ENCODE measurements at places on chromosomes 5 and 9.

DNA sequence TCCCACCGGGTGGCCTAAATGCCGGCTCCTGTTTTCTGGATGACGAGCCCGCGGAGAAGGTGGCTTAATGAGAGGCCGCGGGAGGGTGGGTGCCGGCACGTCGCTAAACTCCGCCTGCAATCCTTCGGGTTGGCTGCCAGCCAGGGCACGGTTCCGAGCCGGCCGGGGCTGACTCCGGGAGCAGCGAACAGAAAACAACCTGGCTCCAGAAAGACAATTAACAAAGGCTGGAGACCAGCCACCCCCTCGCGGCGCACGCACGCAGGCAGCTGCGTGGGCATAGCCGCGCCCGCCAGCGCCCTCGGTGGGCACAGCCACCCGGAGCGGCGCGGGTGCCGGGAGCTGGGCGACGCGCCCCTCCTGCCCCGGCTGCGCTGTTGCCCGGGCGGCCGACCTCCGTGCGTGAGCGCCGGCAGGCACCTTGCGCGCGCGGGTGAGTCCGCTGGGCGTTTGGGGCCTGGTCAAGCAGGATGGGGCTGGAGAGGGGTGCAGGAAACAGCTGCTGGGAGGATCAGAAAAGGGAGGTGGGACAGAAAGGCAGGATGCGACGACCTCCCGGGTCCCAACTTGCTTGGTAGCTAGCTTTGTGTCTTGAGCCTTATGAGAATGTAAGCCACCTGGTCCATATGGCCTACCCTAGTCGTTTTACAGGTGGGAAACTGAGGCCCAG lies at the start of gene ARHGEF37:
TSS of gene ARHGEF37 (plus strand) at position 307 of the 670 bp plus-strand sequence. CDS start 16,272 bp downstream, outside the sequence.
- peak; percentile 14 for DNase-seq

DNA sequence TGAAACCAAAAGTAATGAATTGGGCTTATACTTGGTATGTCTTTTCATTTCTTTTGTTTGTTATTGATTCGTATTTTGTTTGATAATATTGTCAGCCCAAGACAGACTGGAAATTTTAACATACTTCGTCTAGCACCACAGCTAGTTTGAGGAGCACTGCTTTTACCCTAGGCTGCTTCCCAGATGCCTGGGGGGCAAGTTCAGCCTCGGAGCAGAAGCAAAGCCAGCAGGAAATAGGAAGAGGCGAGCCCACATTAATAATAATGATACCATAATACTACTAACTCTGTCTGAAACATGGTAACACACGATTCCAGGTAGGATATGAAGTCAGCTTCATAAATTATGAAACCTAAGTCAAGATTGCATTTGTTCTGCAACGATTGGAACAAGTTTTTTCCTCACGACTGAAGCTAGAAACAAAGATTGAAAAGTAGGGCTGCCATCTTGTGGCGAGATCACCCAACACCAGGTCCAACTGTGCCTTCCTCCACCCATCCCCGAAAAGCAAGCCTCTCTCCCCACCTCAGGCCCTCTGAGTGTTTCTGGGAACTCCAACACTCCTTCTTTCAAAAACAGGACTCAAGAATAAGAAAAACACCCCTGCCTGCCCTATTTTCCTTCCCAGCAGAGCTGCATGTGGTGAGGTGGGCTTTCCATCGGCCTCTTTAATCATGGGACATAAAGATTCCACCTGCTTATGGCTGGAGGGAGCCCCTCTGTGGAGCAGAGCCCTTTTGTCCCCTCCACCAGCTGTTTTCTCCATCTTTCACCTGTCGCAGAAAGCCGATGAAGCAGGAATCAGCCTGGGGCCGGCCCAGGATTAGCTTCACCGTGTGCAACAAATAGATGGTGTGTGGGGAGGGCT lies 236.4 kb downstream of the CAAP1 start:
- no peak for DNase-seq

DNA sequence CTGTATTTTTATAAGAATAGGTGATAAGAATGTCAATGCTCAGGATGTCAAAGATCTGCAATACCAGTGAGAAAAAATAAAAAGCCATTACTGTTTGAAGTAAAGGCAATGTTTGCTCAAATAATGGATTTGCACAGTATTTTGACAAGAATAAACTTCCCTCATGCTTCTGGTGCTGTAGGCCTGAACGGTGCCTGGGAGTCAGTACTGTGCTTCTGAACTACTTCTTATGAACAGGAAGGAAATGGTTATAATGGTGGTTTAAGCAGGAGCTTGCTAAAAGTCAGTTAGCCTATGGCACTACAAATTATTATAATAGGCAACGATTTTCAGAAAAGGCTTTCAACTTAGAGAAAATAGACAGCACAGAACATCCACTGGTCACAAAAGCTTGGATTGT lies 548.3 kb upstream of the CDH18 start:
- DNase-seq = no peak

GRCh38 chr5:178560911-178561310 lies 29.3 kb downstream of the COL23A1 start:
- no peak for DNase-seq

- no peak for DNase-seq
These were observed 9.7 kb downstream of the RNF44 start for GRCh38 chr5:176527246-176528222.

DNA sequence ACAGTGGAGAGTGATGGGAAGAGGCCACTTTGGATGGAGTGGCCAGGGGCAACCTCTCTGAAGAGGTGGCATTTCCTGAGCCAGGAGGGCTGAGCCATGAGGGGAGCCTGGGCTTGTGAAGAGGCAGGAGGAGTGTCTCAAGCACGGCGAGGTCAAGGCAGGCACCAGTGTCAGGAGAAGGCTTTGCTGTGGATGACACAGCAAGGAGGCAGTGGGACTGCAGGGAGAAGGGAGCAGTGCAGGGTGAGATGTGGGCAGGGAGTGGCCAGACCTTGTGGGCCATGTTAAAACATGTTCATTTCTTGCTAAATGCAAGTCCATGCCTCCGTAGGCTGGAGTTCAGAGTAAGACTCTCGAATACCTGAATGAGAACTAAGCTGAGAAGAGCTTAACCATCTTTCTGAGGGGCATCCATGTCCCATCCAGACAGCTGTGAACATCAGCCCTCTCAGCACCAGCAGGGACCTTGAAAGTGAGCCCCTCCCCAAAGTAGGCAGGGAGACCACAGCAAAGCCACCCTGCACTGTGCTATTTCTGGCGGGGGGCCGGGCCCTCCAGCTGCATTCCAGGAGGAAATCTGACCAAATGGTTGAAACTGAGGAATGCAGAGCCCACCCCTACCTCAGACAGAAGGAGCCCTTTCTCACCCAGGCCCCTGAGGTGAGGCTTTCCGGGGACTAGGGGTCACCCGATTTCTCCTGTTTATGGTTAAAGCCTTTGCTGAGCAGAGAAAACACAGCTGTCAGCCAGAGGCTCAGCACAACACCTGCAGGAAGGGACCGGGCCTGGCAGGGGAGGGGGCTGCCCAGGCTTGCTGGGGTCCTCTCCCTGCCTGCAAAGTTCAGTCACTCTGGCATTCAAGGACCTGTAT lies 16.1 kb upstream of the ARSI start:
- DNase-seq = no peak

DNA sequence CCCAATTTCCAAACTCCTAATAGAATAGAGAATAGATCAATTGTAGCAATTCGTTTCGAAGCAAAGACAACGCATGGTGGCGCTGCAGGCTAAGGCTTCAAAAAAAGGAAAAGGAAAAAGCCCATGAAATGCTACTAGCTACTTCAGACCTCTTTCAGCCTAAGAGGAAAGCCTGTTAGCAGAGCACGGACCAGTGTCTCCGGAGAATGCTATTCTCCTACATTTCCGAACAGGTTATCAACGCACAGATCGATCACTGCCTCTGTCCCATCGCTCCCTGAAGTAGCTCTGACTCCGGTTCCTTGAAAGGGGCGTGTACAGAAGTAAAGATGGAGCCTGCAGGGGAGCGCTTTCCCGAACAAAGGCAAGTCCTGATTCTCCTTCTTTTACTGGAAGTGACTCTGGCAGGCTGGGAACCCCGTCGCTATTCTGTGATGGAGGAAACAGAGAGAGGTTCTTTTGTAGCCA lies at the start of gene PCDHB15:
TSS of gene PCDHB15 (plus strand) at position 146 of the 468 bp plus-strand sequence. CDS start at position 330, 184 bp downstream.
- no peak for DNase-seq

- no peak for DNase-seq
These were observed 112.0 kb upstream of the SPOCK1 start for GRCh38 chr5:137611011-137611580.

- DNase-seq = no peak
These were observed 712.2 kb upstream of the SEMA6A start for GRCh38 chr5:117286813-117287212.

GRCh38 chr9:37218800-37219425 lies 98.5 kb downstream of the ZCCHC7 start:
- no peak for DNase-seq

- DNase-seq = no peak
These were observed 57.1 kb downstream of the BARX1 start for GRCh38 chr9:93898026-93898425.

DNA sequence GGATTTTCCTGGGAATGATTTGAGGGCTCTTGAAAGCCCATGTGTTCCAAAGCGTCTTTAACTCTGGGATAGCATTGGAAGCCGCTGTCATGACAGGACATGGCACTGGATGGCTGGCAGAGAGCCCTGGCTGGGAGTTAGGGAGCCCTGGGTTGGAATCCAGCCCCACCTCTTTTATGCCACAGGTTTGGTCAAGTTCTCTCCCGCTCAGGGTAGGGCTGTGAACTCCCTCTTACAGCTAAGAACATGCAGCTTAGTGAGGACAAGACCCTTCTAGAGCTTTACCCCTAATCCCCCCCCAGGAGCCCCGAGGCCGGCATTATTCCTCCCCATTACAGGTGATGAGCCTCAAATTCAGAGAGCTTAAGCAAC lies 37.2 kb downstream of the OLFML2A start:
- DNase-seq = no peak

- no peak for DNase-seq
These were observed 86.7 kb downstream of the KCNIP1 start for GRCh38 chr5:170590566-170590965.

DNA sequence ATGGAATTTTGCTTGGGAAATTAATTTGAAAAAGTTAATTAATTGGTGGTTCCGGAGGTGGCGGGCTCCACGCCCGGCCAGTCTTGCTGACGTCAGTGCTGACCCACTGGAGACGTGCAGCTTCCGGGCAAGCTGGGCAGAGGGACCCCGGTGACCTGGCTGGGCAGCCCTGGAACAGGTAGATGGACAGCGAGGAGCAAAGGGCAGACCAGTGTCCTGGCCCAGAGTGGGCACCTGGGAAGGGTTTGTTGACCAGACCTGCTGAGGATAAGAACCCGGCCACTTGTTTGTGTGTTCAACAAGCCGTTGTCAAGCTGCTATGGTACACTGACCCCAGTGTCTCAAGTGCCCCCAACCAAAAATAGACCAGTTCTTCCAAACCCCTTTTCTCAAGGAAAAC lies 17.5 kb downstream of the CXXC5 start:
- DNase-seq = no peak

DNA sequence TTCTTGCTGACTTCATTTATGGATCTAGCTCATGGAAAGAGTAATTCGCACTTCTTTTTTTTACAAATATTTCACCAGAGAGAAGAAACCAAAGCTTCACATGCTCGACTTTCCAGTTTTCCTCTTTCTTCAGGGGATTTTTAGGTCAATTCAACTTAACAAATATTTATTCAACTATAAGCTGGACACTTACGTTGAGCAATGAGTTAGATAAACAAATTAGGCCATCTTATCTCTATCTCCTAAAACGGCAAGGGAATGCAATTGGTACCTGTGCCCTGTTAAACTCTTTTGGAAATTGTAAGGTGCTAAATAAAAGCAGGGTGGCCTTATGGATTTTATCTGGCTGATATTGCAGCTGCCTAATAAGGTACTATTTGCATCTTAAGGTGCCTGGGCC lies 145.1 kb upstream of the RAI14 start:
- DNase-seq = no peak

- no peak for DNase-seq
These were observed 43.2 kb upstream of the FOXE1 start for GRCh38 chr9:97809666-97810344.

- DNase-seq = no peak
These were observed 11.8 kb downstream of the BRD3 start for GRCh38 chr9:134055981-134056461.

GRCh38 chr5:40409601-40410000 lies 270.1 kb upstream of the PTGER4 start:
- DNase-seq = peak; percentile 6

- DNase-seq = no peak
These were observed 117.2 kb upstream of the PHYKPL start for GRCh38 chr5:178349625-178350353.

GRCh38 chr9:130867556-130867955 lies 29.1 kb downstream of the QRFP start:
- no peak for DNase-seq

- DNase-seq = no peak
These were observed 41.0 kb upstream of the SLC36A1 start for GRCh38 chr5:151406322-151406947.

DNA sequence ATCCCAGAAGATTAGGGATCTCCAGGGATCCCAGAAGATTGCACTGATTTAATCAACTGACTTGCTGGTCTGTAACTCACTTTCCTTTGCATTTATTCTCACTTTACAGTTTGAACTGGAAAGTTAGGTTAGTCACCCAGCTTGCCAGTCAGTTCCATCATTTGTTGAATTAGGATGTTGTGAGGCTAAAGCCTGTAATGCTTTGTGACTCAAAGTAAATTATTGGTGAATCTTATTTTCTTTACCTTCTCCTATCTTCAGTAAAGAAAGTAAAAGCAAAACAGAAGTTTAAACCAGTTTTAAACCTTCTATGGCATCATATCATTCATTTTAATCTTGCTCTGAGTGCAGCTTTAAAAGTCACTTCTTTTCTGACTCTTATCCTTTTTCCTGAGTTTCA lies 85.8 kb downstream of the SLC44A1 start:
- DNase-seq = no peak

- DNase-seq = no peak
These were observed 87.4 kb downstream of the TEK start for GRCh38 chr9:27196383-27196782.

DNA sequence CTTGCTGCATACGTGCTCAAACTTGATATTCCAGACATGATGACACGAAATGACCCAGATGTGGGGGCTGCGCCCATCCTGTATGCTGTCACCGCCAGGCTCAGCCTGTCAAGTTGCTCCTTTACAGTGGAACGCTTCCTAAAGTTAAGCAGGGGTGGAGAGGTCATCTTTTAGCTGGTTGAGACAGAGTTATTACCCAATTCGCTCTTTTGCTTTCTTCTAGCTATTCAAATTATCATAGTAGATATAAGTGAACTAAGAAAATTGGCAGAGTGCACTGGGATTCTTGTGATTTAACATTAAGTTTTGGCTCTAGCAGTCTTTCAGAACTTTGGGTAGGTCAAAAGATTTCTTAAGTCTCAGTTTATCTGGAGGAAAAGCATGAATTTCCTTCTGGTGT lies 69.8 kb upstream of the BASP1 start:
- DNase-seq = no peak
